ENCODE measurements at places on chromosomes 7 and 10.

DNA sequence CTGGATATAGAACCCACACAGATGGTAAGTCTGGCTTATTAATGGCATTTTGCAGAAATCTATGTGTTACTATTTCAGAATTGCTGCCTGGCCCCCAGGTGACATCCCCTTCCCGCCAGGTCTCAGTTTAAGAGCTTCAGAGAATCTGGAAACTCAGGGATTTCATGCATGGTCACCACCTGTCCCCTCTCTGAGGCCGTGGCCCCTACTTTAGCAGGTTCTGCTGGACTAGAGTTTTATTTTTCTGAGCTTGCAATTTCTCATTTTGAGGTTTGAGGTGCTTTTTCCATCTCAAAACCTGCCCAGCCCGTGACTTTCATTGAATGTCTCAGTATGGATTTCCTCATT is 24.7 kb upstream of the GJD4 start:
- no peak for DNase-seq

GRCh38 chr10:22171131-22171530 is 46.7 kb downstream of the EBLN1 start:
- no peak for DNase-seq

GRCh38 chr7:29177963-29178600 is 16.5 kb upstream of the CHN2 start:
- no peak for DNase-seq

- DNase-seq = no peak
Measured at GRCh38 chr7:152968514-152968913, 209.0 kb downstream of the ACTR3B start.

GRCh38 chr10:110684800-110685446 is 40.8 kb downstream of the RBM20 start:
- DNase-seq = no peak

DNA sequence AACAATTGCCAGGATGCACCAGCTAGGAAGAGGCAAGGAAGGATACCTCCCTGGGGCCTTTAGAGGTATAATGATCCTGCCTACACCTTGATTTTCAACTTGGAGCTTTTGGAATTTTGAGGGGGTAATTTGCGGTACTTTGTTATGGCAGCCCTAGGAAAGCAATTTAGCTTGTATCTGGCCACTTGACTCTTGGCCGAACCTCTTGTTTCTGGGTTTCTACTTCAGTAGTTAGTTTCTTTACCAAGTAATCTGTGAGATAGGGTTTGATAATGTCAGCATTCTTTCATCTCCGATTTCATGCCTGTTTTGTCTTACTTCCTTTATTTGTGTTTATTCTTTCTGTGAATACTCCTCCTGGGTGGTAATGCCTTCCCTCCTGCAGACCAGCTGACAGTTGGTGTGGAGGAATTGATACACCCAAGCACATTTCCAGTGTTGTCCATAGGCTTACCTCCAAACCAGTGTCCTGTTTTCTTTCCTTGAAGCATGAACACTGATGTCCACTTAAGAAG is 163.7 kb downstream of the SND1 start:
- DNase-seq = no peak

DNA sequence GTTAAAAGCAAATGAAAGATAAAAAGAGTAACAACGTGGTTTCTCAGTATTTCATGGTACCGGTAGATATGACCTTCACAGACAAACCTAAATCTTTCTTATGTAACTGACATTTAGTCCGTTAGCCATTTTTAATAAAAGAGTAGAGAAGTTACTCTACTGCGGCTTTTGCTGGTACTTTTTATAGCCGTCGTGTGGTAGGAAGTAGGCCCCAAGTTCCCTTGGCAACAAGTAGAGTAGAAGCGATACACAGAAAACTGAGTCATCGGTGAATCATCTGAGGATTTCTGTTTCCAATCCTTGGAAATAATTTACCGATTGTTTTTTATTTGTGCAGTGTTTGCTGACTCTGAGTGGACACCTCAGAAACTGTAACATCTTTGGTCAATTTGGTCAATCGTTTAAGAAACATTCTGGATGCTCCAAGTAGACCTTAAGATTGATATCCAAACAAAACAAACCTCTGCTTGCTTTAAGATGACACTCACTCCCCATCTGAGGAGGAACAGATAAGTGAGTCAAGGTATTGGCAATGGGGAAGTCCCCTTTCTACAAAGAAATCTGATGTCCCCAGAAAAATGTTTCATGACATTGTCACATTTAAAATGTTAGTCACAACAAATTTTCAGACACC is 63.9 kb upstream of the AHR start:
- peak; percentile 53 for DNase-seq

DNA sequence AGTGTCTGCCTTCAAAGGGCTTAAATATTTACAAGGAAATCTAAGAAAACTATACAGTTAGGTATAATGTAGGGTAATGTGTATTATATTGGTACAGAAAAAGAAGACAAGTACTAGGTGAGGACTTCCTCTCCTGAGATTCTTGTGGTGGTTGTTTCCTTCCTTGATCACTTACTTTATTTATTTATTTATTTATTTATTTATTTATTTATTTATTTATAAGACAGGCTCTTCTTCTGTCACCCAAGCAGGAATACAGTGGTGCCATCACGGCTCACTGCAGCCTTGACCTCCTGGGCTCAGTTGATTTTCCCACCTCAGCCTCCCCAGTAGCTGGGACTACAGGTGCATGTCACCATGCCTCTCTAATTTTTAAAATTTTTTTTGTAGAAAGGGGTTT is 18.2 kb upstream of the DNAH11 start:
- no peak for DNase-seq

DNA sequence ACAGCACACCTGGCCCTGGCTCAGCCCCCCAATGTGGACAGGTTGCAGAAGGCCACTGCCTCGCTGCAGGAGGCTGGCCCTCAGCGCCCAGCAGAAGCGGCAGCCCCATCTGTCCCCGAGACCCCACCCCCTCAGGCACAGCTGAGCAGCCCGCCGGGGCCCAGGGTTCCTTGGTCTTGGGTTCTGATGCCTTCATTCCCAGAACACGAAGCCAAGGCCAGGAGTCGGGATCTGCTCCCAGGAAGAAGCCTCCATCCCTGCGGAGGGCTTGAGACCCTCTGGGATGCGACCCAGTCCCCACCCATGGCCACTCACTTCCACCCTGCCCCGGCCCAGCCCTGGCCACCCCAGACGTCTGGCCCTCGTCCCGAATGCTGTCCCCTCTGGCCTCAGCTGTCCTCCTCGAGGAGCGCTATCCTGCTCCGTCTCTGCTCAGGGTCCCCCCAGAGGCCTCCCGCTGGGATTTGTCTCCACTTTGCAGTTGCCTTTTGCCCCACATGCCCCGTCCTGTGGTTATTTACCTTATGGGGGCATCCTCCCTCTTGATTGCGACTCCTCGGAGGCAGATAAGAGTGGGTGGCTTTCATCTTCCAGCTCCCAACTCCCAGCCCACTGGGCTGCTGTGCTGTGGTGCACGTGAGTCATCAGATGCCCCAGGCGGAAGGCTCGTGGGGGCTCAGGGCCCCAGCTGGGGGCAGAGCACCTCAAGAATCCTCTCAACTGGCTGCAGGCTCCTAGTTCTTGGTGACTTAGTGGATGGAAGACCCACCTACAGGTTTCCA is 97.5 kb downstream of the MKI67 start:
- DNase-seq = no peak

DNA sequence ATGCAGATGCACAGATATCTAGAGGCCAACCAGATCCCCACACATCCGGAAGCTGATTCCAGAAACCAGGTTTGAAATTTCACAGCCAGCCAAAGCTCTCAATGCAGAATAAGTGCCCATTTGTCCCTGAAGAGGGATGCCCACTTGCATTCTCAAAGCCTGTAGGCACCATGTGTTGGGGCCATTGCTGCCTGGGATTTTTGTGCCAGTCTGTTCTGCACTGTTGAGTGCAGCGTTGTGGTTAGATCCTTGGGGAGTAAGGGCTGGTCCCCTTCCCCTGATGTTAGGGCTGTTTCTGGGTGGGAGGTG is 62.4 kb downstream of the EEPD1 start:
- DNase-seq = no peak

DNA sequence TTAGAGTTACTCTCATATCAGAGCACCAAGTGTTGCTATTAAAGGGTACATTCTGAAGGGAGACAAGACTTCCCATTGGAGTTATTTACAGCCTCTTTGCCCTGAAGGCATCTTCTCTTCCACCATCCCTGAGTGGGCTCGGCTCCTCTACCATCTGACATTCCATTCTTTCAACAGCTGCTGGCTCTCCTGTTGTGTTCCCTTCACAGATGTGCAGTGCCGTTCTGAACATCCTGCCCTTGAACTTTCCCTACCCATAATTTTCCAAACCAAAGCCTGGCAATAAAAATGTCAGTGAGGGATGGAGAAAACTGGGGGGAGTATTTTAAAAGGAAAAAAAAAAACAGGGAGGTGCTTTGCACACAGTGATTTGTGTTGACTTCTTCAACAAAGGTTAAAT is 392.9 kb downstream of the KCNMA1 start:
- no peak for DNase-seq

GRCh38 chr7:152054367-152055230 is 29.1 kb downstream of the GALNT11 start:
- no peak for DNase-seq

- no peak for DNase-seq
Measured at GRCh38 chr7:15335390-15335789, 226.4 kb downstream of the AGMO start.

DNA sequence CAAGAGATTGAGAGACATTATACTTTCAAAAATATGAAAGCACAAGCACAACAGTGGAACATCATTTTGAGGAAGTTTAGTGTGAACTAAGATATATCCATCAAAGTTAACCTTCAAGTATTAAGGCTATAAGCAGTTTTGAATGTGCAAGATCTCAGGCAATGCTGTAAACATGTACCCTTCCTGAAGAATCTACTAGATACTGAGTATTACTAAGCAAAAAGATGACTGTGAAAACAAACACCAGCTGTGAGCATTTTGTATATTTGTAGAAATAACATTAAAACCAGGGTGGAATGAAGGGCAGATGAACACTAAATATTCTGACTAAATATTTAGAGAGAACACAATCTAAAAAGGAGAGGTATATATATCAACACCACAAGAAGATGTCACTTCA is 41.3 kb upstream of the ADRA2A start:
- no peak for DNase-seq

- DNase-seq = no peak
Measured at GRCh38 chr7:134044682-134045081, 82.5 kb upstream of the LRGUK start.

- DNase-seq = no peak
Measured at GRCh38 chr7:117666031-117666430, 186.2 kb downstream of the CFTR start.

DNA sequence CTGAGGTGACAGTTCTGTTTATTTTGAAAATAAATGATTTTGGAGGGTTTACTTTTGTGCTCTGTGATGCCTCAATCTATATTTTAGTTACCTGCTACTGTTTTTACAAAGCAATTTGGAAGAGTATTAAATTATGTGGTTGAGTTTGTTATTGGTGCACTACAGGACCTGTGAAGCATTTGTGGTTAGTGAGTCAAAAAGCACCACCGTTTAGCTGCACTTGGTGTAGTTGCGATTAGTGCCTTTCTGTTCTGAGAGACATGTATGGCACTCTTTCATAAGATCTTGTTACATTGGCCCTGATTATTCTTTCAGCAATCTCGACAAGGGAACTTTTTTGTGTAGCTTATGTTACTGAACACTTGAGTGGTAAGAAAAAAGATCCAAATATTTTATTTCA is 132.2 kb downstream of the BBS9 start:
- DNase-seq = peak; percentile 4

DNA sequence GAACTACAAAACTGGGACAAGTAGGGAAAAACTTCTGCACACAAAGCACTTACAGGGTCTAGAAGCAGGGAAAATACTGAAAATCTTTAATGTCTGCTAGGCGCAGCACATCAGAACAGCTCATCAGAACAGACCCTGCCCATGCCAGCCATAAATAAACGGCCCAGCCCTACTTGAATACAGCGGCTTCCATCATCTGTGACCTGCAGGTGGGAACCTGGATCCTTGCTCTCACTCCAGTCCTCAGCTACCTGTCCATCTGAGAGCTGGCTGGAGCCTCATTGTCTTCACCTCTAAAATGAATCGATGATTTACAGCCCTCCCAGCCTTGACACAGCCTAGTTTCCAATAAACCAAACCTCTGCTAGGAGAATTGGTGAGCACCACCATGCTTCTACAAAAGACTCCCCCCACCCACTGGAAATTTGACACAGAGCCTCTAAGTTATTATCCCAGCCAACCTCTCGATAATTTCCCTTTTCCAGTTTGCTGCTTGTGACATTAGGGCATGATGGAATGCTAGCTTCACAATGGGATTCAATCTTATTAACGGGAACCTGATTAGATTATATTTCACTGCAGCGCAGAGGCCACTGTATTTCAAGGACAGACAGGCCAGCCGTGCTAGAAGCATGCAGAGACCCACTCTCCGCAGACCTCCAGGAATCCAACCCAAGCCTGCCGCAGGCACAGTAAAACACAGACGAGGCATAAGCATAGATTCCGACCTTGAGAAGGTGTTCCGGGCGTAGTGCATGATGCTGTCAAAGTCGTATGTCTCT is 61.6 kb upstream of the OPALIN start:
- DNase-seq = no peak

DNA sequence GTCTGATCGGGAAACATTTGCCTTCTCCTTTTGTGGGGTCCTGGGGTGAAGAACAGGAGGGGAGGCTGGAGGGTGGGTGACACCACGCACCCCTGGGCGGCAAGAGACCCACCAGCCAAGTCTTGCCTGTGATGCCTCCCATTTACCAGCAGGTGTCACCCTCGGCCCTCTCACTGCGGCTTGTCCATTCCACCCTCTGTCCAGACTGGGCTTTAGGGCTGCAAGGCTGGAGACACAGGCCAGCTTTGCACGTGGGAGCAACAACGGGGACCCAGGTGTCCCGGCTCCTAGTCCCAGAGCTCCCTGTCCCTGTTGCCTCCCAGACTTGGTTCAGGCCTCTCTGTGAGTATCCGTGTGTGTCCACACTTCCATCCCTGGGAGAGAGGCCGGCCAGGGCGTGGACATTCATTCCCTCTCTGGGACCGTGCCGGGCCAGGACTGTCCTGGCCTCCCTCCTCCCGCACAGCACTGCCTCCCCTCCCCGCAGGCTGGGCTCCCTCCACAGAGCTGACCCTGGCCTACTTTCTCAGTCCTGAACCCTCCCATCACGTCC is 36.2 kb upstream of the GTF2IRD1 start:
- peak; percentile 93 for DNase-seq

All from GM13976 (cell line).